Spinal cord (tissue), 10 donors: ENCODE measurements at places on chromosomes 5 and 9.

- DNase-seq: no peak
Observed at GRCh38 chr5:98519571-98519970, 253.9 kb upstream of the RGMB start.

GRCh38 chr9:127178686-127179632 lies 56.5 kb upstream of the ANGPTL2 start:
- DNase-seq: peak; percentile 72

DNA sequence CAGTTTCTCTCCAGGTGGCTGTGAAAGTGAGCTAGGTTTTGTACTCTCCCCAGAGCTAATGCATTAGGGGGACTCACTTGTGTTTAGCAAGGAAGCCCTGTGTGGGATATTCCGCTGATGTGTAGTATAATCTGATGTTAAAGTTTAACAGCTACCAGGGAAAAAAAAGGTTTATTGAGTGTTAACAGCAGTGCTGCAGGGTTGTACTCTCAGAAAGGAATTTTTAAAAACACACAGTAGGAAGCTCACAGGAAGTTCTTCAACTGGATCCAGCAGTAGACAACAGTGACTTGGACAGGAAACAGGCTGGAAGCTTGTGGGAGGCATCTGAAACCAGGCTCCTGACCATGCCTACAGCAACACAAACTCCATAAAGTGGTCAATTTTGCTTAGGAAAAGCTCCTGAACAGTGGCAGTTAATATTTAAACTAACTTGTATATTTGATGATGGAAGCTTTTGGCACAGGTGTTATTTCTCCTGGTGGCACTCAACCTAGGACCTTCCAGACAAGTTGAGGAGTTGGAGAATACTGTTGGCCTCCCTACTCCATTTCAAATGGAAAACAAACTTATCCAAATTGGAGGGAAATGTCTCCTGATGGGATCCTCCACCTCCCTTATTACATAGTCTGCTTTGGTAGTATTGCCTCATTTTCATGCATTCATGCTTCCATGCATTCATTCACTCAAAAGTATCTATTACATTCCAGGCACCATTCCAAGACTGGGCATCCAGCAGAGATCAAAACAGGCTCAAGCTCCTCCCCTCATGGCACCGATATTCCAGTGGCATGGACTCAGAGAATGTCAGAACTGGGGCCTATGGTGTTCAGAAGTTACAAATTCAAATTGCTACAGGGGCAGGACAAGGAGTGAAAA lies 54.7 kb downstream of the FOXD1 start:
- no peak for DNase-seq

DNA sequence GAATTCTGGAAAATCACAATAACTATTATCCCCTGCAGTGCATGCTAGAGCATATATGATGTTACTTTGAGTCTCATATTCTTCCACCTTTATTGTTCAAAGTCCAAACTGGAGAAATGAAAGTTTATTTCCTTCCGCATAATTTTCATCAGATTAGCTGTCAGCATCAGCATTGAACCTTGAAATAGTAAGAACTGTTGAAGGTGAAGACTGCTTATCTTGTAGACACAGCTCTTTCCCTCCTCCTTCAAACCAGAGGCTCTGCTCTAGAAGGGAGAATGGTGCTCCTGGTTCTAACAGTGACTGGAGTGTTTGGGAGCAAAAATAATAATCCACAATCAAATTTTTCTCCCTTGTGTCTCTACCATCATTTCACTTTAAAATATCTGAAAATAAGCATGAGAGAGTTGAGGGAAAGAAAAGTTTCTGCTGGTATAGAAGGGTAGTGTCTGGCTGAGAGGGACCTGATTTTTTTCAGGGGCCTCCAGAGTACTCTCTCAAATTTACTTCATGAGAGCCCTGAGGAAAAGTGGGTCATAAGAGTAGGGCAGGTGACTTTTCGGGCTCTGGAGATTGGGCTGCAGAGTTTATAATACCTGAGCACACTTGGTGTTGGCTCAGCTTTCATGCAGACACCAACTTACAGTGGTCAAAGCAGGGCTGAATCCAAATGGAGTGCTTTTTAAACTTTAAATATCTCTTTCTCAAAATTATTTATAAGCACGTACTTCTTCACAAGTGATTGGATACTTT lies 170.4 kb downstream of the ZDHHC21 start:
- DNase-seq: no peak

DNA sequence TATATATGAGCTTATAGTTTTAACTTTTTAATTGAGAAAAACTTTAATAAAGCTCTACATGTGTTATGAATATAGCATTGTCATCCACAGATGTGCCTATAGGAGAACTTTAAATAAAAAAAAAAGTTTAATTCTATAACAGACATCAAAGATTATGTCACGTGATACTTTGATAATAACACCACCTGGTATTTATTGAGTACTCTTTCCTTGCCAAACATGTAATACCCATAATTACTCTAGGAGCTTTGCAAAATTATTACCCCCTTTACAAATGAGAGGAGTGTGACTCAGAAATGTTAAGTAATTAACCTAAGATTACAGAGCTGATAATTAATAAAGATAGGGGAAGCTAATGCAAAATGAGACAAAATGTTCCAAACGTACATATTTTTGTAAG lies 43.0 kb downstream of the ITGA2 start:
- DNase-seq: no peak

DNA sequence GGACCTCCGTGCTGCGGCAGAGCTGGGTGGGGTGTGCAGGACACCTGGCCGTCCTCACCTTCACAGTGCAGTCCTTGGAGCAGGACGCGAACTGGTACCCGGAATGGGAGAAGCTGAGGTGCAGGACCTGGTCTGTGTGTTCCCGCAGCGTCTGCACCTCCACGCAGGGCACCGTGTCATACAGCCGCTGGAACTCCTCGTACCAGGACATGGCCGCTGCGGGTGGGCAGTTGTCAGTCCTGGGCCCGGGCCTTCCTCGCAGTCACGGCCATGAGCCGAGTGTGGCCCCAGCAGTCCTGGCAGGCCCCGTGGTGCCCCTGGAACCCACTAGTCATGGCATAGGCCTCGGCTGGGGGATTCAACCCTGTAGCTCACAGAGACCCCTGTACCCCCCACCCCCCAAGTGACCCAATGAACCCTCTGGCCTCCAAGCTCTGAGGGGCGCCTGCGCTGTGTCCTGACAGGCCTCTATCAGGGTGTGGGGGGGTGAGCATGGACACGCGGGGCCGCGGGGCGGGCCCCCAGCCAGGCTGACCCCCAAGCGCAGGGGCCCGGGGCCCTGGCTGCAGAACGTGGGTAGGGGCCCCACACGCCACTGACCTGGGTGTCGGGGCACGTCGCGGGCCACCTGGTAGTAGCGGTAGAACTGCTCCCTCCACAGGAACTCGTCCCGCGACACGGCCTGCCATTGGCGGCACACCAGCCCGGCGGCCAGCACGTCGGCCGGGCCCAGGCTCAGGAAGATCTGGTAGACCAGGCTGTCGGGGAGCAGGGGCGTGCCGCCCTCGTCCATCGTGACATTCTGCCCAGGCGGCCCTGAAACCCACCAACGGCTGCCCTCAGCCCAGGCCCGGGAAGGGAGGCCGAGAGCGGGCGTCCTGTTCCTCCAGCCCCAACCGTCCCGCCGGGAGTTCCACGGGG lies 987 bp downstream of the FBXW5 start:
- DNase-seq: no peak

DNA sequence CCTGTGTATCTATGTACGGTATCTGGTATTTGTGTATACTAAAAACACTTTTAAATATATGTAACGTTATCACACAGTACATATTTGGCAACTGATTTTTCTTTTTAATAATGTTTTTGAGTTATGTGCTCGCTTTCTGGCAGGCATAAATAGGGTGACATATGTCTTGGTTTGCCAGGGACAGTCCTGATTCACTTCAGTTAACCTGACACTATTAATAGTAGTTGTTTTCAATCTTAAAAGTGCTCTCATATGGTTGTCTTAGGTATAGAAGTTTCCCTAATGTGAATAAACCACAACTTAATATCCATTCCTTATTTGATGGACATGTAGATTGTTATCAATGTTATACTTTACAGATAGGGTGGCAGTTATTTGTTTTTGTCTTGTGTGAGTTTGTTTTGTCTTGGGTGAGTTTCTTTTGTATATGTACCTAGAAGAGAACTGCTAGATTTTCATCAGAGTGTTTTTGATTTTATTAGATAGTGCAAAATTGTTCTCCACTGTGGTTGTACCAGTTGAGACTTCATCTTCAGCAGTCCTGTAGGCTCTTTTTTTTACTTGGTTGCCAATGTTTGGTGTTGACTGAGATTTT lies 7.9 kb downstream of the G3BP1 start:
- no peak for DNase-seq

GRCh38 chr5:112064956-112065355 lies 308.0 kb upstream of the NREP start:
- no peak for DNase-seq

GRCh38 chr5:142248853-142249462 lies 75.9 kb downstream of the SPRY4 start:
- no peak for DNase-seq

GRCh38 chr5:140181002-140181483 lies 6.1 kb downstream of the CYSTM1 start:
- DNase-seq: no peak

DNA sequence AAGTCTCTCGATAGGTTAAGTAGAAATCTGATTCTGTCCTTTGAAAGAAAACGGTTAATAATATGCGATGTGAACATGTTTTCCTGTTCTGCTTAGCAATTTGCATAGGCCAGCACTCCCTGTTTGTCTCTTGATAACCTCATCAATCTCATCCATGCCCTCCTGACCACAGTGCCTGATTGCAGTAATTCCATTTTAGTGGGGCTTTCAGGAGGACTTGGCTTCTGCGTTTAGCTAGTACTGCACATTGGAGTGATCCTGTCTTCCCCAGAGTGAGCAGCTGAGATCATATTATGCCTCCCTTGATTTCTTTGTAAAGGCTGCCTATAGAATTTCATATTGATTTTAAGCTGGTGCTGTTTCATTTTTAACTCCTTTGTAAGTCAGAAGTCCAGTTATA lies 335.9 kb upstream of the ISL1 start:
- DNase-seq: peak; percentile 14

DNA sequence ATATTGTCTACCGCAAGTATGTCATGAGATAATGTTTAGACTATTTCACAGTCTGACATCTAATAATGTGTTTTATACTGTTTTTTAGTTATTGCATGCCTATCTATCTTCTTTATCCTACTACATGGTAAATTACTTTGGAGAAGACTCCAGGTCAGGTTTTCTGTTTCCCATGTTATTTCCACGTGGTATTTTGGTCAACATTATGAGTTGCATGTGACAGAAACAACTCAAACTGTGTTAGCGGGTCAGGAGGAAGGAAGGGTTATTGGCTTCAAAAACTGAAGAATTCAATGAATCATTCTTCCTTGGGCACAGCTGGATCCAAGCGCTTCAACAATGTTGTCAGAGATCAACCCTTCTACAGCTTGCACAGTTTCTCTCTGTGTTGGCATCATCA lies 252.1 kb upstream of the CCNG1 start:
- DNase-seq: no peak

DNA sequence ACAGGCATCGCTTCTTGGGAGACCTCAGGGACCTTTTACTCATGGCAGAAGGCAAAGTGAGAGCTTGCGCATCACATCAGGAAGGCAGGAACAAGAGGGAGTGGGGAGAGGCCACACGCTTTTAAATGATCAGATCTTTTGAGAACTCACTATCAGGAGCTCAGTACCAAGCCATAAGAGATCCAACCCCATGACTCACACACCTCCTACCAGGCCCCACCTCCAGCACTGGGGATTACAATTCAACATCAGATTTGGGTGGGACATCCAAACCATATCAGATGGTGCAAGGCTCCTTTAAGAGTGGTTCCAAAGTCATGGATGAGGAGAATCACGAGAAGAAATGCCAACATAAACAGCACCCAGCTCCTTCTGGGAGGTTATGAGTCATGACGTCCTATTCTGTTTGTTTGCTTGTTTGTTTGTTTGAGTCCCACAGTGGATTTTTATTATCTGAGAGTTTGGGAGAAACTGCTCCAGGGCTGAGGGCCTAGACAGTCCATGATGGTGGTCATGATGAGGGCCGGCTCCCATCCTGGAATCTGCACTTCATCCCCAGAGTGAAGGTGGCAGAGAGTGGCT lies 453.5 kb downstream of the GADD45G start:
- DNase-seq: no peak

GRCh38 chr9:112550531-112550930 lies 63.9 kb downstream of the KIAA1958 start:
- no peak for DNase-seq

- DNase-seq: no peak
Observed at GRCh38 chr9:7153566-7153965, 395.8 kb downstream of the KDM4C start.

DNA sequence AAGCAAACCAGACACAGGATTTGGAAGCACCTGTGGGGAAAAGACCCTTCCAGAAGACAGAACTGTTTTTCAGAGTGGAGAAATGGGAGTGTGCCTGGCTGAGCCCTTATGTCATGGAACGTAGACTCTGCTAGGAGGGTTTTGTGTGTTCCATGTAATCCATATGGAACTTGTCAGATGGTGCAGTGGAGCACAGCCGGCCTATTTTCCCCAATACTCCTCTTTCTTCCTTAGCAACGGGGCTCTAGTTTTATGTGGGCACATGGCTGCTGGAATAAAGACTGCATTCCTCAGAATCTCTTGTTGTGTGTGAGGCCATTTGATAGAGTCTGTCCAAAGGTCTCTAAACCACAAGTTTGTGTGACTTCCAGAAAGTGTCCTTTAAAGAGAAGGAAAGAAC lies 284.0 kb downstream of the DRD1 start:
- DNase-seq: no peak

DNA sequence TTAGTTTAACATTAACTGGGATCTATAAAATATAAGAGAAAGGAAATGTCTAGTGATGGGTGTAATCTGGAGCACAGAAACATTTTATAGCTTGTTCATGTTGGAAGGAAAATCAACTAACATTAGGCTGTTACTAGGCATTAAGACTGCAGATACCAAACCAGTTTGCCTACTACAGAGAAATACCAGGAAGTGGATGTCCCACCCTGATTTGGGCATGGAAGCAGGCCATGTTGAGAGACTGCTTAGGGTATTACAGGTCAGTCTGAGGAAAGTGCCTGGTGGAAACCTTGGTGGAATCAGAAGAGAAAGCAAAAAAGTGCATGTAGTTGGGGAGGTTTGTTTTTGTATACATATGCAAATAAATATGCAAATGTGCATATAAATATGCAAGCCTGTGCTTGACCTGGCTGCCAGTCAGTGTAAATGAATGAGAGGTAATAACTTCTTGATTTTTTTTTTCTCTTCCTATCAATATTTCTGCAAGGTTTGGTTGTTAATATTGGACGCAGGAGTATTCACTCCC lies 9.6 kb upstream of the CCDC112 start:
- no peak for DNase-seq

GRCh38 chr9:18692268-18692667 lies 218.3 kb downstream of the ADAMTSL1 start:
- no peak for DNase-seq

GRCh38 chr5:169637085-169637548 lies at the start of gene DOCK2:
Gene DOCK2 (plus strand): TSS chr5:169637275. CDS start chr5:169637327, 52 bp downstream.
- no peak for DNase-seq

DNA sequence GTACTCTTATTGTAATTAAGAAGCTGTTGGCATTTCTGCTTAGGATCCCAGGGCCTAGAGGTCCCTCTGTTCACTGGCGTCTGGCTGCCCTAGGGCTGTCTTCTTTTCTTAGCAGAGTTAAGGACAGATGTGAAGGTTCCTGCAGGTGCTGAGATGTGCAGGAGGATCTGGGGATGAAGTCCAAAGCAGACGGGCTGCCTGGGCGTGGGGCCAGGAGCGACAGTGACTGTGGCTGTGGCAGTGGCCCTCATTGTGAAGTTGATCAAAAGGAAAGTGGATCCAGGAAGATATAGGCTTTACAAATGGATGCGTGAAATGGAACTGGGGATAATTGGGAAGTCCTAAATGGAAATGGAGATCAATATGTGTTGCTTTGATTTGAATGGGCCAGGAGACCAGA lies 19.1 kb upstream of the SH3PXD2B start:
- no peak for DNase-seq

- no peak for DNase-seq
Observed at GRCh38 chr9:5205071-5205470, 19.6 kb upstream of the INSL6 start.
